ENCODE measurements at places on chromosomes 3 and 15. TPM values are rescaled to one million over a fixed set of nuclear protein-coding genes. Genes with fewer than 3 reads are reported as not detected.

Gene TUSC7
- polyA plus RNA-seq = not detected

Gene ADAMTS9
- polyA plus RNA-seq = 44.4 TPM

- DNase-seq = no peak
Measured at GRCh38 chr3:121918779-121919483, 24.7 kb downstream of the SLC15A2 start.

Gene ZIC4
- polyA plus RNA-seq = not detected

Gene CHRNA5
- polyA plus RNA-seq = 3.2 TPM

Gene GOLGA8J
- 1.9 TPM for polyA plus RNA-seq

Gene CTDSPL2
- polyA plus RNA-seq = 65.4 TPM

DNA sequence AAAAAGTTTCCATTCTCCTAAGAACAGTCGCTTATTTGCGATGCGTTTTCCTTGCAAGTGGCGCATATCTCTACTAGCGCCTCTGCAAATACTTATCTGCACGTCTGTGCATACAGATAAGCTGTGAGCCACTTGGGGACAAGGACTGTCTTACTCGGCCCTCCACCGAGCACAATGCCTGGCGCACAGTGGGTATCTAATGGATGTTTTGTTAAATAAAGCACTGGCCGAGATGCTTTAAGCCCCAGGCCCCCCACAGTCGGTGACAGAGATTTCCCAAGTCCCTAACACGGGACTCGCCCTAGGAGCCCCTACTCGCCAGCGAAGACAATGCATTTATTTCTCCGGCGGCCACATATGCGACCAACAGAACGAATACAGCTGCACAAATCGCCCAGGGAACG, 503 bp downstream of the HLTF start:
- no peak for DNase-seq

GRCh38 chr3:52270252-52270754, 8.1 kb downstream of the WDR82 start:
- no peak for DNase-seq

- no peak for DNase-seq
Measured at GRCh38 chr3:43023066-43023465, 44.0 kb downstream of the GASK1A start.

Gene ACTL6A
- 98.3 TPM for polyA plus RNA-seq

DNA sequence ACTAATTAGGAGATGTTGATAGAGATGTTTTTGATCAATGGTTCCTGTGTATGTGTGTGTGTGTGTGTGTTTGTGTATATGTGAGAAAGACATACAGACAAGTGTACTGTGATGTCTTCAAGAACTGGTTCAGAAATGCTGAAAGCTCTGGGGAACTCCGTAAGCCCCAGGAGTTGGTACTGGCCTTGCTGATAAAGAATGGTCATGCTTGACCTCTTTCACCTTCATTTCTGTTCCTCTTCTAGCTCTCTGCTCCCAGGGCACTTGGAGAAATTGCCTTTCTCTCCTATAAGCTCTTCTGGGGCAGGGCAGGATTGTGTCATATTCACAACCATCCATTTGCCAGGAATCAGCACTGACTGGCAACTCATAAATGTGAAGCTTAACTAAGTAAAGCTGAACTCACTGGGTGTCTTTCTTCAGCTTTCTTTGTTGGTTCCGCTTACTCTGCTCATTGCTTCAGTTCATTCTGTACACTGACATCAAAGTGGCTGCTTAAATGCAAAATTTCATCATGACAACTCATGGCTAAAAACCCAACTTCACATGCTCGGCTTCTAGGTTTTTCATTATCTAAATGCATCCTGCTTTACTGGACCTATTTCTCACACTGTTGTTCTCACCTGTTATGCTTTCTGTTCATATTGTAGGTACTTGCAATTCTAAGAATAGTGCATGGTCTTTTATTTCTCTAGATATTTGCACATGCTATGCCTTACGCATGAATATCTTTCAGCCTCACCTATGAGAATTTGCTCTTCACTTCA, 162.1 kb upstream of the LYSMD4 start:
- no peak for DNase-seq

- peak; percentile 48 for DNase-seq
Measured at GRCh38 chr3:151918253-151919029, 45.0 kb downstream of the SUCNR1 start.

DNA sequence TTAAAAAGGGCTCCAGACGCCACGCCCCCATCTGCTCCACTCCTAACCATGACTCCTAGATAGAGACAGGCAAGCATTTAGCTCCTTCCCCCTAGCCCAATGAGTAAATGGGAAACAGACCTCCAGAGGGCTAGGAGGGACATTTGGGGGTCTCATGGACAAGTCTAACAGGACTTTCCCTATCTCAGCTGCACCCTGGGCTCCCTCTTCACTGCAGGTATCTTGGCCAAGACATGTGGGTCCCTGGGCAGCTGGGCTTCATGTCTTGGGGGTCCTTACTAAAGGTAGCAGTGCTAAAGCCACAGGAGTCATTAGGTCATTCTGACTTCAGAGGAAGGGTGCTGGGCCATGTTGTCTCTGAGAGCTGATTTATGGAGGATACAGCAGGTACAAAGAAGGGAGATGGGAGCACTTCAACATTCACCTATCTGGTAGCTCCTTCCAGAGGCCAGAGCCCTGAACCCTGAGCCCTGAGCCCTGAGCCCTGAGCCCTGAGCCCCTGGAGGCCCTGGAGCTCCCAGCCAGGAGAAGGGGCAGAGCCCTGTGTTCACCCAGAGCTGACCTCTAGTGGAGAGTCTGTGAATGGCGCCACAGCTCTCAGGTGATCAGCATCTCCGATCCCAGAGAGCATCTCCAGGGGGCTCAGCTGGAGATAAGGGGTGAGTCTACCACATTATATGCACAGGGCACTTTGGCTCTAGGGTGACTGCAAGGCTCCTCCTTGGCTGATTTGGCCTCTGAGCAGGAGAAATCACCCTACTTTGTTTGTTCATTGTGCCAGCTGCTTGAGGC, 40.1 kb upstream of the EPHB1 start:
- no peak for DNase-seq

Gene RTF1
- polyA plus RNA-seq = 62.9 TPM

DNA sequence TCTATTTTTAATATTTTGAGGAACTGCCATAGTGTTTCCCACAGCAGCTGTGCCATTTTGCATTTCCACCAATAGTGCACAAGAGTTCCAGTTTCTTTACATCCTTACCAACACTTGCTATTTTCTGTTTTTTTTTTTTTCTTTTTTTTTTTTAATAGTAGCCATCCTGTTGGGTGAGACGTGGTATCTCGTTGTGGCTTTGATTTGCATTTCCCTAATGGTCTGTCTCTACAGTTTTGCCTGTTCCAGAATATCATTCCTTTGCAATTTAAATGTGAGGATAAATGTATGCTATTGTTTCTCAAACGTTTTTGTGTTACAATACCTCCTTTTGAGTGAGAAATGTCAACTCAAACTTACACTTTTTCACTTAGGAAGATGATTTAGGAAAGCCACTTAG, 22.4 kb downstream of the RCN2 start:
- no peak for DNase-seq

Gene SLITRK3
- polyA plus RNA-seq = 0.10 TPM

Gene SKOR1
- 0.28 TPM for polyA plus RNA-seq

DNA sequence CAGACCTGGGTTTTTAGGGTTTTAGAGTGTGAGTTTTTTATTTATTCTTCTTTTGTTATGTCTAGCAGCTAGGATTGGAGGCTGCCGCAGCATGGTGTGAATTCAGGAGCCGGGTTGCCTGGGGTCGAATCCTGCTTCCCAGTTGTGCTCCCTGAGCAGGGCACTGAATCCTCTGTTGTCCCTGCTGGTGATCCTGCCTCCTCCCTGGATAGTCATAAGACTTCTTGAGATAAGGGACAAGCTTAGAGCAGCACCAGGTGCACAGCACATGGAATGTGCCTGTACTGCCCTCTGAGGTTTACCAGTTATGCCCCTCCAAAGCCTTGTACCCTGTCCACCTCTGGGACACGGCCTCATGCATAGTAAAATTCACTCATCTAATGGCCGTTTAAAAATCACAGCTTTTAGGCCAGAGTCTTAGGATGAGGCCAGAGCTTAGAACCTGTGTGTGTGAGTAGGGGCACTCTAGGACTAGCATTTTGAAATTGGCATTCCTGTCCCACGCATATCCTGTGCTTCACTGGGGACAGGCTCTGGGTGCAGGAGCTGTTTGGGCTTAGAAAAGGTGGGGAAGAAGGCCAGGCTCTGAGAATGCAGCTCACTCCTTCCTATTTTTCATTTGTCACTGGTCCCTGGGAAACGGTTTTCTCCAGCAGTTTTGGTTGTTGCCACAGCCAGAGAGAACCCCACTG, 47.7 kb downstream of the CHCHD6 start:
- DNase-seq = no peak

DNA sequence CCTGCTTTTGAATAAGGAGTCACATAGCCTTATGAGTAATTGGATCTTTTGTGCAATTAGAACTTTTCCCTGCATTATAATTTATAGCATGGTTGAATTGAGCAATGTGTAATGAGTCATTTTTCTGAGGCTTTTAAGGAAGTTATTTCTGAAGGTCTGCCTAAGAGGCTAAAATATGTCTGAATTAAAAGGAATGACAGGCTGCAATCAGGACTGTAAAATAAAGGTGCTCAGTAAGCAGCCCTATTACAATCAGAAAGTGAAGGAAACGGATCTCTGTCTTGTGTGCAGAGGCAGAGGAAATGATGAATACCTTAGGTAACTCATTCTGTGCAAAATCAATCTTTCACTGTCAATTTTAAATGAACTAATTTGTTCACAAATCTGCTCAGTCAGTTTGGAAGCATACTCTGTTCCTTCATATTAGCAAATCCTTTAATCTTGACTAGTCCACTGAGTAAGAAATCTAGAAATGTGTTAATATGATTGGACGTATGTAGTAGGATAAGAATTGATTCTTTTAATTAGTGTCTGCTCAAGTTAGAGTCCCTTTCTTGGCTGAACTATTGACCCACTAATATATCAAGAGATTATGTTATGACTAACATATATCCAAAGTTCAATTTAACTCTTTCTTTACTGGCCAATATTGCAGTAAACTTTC, 290.1 kb downstream of the ZIC1 start:
- no peak for DNase-seq

Gene TMCO5A
- not detected for polyA plus RNA-seq

Gene TRH
- polyA plus RNA-seq = 0.60 TPM

Gene PTH1R
- 87.5 TPM for polyA plus RNA-seq

- DNase-seq = no peak
Measured at GRCh38 chr15:57890351-57890750, 175.2 kb downstream of the ALDH1A2 start.

Gene SLC12A1
- polyA plus RNA-seq = 0.29 TPM

GRCh38 chr3:12413721-12414255, 70.5 kb upstream of the TSEN2 start:
- DNase-seq = no peak

Measured in right lung (tissue), 10 donors.